ENCODE measurements at places on chromosomes 3 and 15. TPM values are rescaled to one million over a fixed set of nuclear protein-coding genes. Genes with fewer than 3 reads are reported as not detected.
A peak's percentile ranks its signal among the peaks of the same experiment; 100 is the strongest.

DNA sequence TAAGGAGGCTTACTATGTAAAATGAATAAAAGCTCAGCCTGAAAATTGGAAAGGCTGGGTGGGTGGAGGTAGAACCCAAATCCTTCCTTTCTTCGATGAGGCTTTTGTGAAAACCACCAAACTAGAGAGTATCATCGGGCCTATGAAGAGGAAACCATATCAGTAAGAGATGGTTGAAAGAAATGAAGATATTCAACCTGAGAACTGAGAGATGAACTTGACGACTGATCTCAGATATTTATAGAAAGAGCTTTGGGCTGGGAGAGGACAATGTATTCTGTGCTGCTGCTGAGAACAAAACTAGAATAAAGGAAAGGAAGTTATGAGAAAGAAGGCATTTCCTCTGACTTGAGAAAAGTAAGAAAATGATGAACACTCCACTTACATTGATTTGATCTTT, 236.6 kb downstream of the KCNH8 start:
- no peak for DNase-seq

DNA sequence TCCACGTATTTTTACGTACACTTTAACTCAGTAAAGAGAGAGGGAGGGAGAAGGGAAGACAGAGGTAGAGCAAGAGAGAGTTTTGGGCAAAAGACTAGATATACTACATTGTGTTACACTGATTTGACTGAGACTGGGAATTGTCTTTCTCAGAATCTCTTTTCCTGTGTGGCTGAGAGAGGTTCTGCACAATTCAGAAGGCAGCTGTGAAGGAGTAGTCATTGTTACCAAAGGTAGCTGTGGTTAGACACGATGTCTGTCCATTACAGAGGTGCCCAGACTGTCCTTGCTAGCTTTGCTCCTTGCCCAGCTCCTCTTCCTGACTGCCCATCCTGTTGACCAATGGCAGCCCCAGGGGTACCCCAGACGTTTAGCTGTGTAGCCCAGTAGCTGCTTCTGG, 577.5 kb upstream of the CBLB start:
- DNase-seq, result no peak

DNA sequence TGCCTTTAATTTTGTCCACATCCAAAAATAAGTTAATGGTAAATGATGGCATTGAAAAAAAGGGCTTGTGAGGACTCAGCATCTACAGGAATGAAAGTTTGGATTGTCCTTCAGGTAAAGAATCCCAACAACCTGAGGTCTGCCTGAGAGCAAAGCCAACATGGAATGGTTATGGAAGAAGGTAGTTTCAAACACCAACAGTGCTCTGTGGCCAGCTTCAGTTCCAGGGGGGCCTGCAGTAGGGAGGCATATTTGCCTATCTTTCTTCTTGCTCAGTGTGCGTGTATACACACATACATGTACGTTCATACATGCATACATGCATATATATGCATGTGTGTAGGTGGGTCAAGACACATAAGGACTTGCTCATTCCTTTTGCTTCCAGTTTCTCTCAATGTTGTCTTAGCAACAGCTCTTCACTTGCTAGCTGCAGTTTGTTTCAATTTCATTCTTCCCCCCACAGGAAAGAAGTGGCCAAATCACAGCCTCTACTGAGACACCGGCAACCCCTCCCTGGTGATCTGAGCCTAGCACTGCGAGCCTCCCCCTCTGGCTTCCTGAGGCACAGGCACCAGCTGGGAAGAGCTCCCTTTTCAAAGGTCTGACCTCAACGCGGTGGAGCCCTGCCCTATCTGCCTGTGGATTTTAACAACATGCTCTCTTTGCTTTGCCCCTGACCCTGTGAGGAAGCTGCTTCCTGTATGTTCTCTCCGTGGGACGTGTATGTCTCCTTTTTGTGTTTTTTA, 146.2 kb downstream of the KLF13 start:
- DNase-seq, result peak; percentile 72

Gene C3orf80
- 0.31 TPM for polyA plus RNA-seq

Measured in stomach (tissue), 19 donors.